Dorsolateral prefrontal cortex (tissue), 122 donors: ENCODE measurements at places on chromosomes 3 and 15. TPM values are rescaled to one million over a fixed set of nuclear protein-coding genes. Genes with fewer than 3 reads are reported as not detected.

The MYRIP gene
- total RNA-seq, result 40.6 TPM

The PKM gene
- total RNA-seq, result 1,020 TPM

The DPPA2 gene
- total RNA-seq, result not detected

The NGLY1 gene
- total RNA-seq, result 31.3 TPM

The LPCAT4 gene
- 169 TPM for total RNA-seq

The TLR9 gene
- not detected for total RNA-seq
